ENCODE measurements at places on chromosomes 2 and 18.

GRCh38 chr2:226832061-226832460 is 3.8 kb upstream of the RHBDD1 start:
- no peak for DNase-seq

GRCh38 chr18:3489462-3489861 is 39.5 kb downstream of the TGIF1 start:
- no peak for DNase-seq

DNA sequence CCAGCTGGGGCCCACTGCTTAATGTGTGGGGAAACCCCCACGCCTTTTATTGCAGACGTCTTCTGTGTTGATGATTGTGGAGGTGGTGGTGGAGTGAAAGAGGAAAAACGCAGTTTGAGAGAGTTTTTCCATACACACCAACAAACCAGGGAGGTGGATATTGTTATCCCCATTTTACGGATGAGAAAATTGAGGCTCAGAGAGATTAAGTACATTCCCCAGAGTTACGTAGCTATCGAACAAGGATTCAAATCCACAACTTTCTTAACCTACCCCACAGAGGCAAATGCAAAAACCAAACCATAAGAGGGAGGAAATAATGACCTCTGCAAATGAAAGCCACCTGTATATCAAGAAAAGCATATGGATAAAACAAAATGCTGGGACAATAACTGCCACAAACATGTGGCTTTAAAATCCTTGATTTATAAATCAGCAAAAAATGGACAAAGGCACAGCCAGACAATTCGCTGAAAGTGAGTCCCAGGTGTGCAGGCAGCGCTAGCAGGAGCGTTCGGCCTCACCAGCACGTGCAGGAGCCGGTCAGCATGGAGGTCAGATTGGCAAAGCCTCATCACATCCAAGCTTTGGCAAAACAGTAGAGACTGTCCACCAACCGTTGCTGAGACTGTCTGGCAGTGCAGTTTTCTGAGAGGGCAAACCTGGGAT is 12.6 kb upstream of the RAB17 start:
- DNase-seq = no peak

DNA sequence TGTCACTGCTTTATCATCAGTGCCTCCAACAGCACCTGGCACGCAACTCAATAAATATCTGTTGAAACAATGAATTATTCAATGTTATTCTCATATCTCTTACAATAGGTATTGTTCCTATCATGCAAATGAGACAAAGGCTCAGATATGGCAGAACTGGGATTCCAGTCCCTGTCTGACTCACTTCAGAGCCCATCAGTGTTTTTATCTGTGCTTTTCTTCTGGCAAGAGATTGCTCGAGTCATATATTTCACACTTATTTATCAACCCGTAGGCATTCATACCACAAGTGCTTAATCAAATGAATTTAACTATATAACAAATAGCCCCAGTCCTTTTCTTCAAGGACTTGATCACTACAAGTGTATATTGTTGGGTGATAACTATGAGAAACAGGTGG is 76.4 kb upstream of the TSPYL6 start:
- no peak for DNase-seq

GRCh38 chr2:219279151-219279915 is at the start of gene DNAJB2:
DNAJB2 (plus strand) TSS chr2:219279366; CDS start chr2:219279834, 468 bp downstream.
- DNase-seq = peak; percentile 99

DNA sequence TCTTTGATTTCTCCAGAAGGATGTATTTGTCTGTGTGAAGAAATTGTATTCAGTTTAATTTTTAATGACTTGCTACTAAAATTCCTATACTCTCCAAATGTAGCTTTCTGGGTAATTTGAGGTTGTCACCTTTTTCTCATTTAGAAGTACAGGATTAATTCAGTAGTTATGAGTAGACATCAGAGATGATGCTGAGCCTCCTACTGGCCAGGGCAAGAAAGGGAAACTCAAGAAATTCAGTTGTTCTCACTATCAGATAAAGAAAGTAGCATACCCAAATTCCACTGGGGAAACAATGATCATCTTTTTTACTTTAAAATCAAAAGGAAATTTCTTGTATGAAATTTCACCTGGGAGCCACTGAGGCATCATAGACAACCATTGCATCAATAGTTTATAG is 199.4 kb downstream of the SATB2 start:
- no peak for DNase-seq

GRCh38 chr2:163246135-163246534 is 407.6 kb upstream of the KCNH7 start:
- DNase-seq = no peak

DNA sequence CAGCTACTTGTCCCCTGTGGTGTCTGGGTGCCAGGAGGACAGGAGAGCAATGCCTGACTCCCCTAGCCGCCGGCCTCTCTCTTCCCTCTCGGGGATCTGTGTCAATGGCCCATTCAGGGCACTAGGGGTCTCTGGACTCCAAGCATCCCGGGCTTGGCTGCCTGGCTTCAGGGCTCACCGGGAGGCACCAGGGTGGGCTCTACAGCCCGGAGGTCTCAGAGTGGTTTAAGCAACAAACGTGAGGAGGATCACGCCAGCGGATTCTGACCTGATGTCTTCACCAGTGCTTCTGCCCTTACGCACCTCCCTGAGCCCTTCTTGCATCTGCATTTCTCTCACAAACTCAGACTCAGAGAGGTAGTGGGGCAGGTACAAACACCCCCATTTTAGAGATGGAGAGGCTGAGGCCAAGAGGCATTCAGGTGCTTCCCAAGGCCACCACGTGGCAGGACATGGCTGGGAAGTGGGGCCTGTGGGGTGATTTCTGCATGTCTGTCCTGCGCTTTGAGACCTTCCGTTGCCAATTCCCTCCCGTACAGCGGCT is 243.0 kb downstream of the CELF4 start:
- no peak for DNase-seq

DNA sequence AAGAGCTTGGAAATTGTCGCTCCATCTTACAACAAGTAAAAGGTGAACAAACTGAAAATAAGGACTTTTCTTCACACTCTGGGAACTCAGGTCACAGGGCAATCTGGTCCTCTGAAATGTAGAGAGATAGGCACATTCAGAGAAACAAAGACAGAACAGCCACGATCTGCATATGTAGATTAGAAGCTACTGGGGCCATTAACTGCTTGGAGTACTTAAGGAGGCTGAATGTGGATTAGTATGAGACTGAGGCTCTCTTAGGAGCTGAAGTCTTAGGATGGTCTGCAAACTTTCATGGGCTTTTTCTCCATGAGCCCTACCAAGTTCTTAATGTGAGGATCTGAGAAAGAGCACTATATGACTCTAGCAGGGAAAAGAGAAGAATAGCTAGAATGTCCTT is 265.3 kb upstream of the NXPH2 start:
- no peak for DNase-seq

- no peak for DNase-seq
These were observed 28.0 kb upstream of the PPP1R1C start for GRCh38 chr2:181957668-181958067.

GRCh38 chr18:37694516-37694915 is 128.9 kb upstream of the CELF4 start:
- no peak for DNase-seq

GRCh38 chr18:40769786-40770185 is 1185.2 kb upstream of the PIK3C3 start:
- DNase-seq = no peak

GRCh38 chr2:20008703-20009102 is 3.8 kb downstream of the MATN3 start:
- DNase-seq = no peak

DNA sequence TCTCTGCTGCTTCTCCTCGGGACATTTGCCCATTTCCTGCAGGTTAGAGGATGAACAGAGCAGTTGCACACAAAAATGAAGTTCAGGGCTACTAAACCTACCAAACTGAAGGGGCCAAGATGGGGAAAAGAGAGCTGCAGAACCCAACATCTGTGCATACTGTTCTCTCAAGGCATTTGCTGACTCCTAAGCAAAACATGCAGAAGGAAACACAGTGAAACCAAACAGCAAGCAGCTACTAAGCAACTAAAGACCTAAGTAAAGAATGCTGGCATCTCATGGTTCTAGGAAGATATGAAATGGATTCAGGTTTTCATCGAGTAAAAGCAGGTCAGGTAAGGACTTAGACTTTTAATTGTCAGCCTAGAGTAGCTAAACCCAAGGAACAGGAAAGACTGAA is 111.9 kb upstream of the SYT4 start:
- DNase-seq = no peak

GRCh38 chr2:168660870-168661862 is 141.3 kb upstream of the NOSTRIN start:
- no peak for DNase-seq
